ENCODE measurements at places on chromosomes 6 and 20.
A peak's percentile ranks its signal among the peaks of the same experiment; 100 is the strongest.

DNA sequence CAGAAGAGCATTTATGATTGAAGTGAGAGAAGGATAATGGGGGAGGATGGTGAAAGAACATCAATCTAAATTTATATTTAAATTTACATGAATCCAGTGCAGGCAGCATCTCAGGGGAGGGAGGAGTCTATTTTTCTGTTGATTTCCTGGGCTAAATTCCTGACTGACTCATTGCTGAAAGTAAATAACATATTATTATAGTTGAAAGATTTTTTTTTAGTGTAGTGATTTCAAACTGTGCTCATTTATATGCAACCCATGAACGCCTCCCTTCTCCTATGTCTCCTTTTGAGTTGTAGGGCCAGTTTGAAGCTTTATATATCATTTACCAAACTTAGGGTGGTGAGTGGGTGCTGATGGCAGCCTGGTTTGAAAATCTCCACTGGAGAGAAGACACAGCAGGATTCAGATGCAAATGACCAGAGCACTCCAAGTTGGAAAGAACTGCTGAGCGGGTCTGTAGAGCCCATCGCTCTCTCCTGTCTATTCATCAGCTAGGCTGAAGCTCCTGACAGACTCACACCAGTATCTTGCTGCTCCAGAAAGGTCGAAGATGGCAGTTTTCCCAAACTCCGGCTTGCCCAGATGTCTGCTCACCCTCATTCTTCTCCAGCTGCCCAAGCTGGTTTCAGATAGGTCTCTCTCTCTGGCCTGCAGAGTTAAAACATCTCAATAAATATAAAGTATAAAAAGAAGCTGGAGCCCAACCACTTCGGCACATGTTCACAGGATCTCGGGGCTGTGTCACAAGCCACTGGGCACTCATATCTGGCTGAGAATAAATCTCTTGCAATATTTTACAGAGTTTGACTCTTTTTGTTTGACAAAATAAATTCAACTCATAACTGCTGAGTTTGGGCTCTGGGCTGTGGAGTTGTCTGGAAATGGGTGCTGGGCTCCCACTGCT lies 18.3 kb downstream of the BTN2A1 start:
- DNase-seq = no peak

- DNase-seq = no peak
These were observed 34.5 kb upstream of the MPC1 start for GRCh38 chr6:166417285-166417691.

- DNase-seq = peak; percentile 86
These were observed 33.0 kb downstream of the HNF4A start for GRCh38 chr20:44388466-44389023.

- peak; percentile 91 for DNase-seq
These were observed 24.9 kb downstream of the KIF13A start for GRCh38 chr6:17962436-17963031.

DNA sequence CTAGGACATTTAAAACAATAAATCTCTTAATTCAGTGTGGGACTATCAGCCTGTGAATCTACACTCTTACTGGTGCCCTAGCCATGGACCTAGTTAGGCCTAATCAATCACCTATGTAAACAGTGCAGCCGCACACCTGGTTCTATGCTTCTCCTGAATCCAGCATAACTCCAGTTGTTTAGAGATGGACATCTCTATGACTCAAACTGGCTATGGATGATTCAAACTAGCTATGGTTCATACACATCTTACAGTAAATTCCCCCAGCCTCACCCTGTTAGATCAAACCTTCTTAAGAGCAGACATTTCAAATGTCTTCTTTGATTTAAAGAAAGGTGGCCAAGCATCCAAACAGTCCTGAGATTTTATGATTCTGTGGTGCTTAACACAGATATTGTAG lies 34.7 kb downstream of the SLC35B3 start:
- DNase-seq = no peak

DNA sequence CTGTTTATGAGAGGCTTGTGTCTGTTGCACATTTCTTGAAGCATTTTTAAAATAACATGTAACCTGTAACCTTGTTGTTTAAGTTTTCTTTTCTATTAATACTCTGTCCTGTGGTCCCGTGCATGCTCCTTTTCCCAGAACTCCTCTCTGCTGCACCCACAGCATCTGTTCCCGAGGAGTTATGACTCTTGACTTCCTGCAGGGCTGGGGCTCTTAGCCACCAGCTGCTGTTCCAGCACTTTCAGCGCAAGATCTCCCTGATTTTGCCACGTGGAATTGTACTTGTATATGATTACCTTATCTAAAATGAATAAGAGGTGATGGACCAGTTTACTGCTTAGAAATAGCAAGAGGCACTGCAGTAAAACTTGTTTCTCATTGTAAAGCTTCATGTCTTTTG lies 150.6 kb downstream of the QKI start:
- no peak for DNase-seq

GRCh38 chr20:2742934-2743559 lies 50.5 kb downstream of the EBF4 start:
- peak; percentile 16 for DNase-seq

DNA sequence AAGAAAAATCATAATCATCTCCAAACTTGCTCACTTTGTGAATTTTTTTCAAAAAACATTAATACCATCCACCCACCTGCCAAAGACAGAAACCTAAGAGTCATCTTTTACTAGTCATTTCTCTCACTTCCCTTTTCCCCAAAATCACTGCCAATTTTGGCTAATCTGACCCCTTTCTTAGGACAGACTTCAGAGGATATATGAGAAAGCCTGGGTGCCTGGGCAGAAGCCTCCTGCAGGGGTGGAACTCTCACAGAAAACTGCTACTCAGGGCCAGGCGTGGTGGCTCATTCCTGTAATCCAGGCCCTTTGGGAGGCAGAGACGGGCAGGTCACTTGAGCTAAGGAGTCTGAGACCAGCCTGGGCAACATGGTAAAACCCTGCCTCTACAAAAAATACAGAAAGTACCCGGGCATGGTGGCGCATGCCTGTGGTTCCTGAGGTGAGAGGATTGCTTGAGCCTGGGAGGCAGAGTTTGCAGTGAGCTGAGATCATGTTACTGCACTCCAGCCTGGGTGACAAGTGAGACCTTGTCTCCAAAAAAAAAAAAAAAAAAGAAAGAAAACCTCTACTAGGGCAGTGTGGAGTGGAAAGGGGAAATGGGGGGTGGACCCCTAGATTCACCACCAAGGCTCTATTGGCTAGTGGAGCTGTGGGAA lies 3.8 kb downstream of the DEK start:
- DNase-seq = peak; percentile 68

DNA sequence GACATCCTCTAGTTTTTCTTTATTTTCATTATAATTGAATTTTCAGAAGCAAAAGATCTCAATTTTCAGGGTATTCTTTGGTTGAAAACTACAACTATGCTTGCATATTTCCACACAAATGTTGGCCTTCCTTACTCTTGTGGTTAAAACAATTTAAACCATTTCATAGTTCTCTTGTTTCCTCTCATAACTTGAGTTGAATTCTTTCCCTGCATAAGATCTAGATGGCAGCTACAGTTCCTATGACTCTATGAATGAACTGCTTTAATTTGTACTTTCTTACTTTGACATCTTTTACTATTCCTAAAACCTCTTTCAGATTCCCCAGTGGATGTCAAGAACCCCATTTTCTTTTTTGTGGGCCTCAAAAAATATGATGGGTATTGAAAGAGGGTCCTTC lies 564.5 kb downstream of the NKAIN2 start:
- DNase-seq = no peak

GRCh38 chr20:58712151-58712791 lies 19.7 kb downstream of the NPEPL1 start:
- no peak for DNase-seq

DNA sequence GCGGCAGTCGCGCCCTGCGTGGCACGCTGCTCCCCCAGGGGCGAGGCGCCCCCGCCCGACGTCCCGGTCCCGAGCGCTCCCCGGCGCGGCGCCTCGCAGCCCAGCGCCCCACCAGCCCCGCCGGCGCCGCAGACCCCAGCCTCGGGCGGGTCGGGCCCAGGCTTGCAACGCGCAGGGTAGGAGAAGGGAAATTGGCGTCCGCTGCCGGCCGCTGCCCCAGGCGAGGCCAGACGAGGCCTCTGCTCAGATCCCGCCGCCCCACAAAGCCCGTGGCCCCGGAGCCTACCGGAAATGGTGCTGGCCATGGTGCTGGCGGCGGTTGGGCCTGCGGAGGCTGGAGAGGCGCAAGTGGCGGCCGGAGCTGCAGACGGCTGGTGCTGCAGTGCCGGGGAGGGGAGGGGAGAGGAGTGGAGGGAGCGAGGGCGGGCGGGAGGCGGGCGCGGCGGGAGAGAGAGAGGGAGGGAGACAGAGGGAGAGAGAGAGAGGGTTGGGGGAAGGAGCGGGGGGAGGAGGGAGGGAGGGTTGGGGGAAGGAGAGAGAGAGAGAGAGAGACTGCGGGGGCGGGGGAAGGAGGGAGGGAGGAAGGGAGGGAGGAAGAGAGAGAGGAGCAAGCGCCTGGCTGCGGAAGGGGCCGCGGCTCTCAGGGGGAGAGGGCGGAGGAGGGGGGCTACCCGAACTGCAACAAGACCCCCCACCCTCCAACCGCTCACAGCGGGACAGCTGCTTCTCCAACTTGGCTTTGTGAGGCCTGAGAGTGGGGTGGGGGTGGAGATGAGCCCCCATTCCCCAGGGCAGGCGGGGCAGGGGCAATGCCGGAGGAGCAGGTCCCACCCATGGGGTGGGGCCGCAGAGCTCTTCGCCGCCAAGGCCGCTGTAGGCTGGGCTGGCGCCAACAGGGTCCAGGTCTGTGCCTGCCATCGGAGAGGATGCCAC lies at the start of gene STMN3:
STMN3 (minus strand) TSS at position 384 of the 933 bp plus-strand sequence; CDS start at position 305, 79 bp downstream.
- DNase-seq = peak; percentile 94

GRCh38 chr20:16493486-16493885 lies 79.8 kb downstream of the KIF16B start:
- DNase-seq = no peak

DNA sequence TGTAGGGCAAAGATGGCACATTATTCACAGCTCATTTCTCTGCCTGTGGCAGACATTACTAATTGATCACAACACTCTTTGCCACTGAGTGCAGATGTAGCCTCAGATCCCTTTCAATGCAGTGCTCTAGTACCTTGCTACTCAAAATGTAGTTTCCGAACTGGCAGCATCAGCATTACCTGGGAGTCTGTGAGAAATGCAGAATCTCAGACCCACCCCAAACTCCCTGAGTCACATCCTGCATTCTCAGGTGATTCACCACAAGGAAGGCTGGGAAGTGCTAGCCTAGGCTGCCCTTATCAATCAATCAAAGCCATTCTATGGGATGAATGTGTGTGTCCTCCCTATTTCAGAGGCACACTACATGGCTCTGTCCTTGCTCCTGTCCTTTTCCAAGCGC lies 58.5 kb downstream of the PCNA start:
- peak; percentile 14 for DNase-seq

GRCh38 chr6:14393910-14394309 lies 276.3 kb downstream of the CD83 start:
- DNase-seq = no peak

DNA sequence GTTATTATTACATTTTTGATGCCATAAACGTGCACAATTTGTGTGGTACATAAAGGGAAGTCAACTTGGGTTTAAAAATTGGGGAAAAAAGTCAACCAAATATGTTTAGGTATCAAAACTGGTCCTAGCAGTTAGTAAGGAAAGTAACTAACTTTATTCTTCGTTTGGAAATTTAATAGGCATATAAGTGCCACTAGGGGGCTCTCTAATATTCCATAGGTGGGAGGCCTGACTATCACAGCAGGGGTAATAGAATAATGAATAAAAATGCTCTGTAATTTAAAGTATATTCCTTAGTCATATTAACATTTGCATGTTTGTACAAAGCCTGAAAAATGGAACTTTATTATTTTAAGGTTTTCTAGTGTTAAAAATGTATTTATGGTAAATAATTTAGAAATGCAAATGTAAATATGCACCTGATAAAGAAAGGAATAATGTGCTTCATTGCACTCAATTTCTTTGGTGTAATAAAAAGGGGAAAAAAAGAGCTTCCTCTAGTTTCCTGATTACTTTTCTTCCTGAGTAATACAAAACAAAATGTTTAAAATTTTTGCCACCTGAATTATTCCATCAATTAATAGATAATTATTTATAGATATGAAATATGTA lies 125.7 kb upstream of the HDAC2 start:
- peak; percentile 65 for DNase-seq

DNA sequence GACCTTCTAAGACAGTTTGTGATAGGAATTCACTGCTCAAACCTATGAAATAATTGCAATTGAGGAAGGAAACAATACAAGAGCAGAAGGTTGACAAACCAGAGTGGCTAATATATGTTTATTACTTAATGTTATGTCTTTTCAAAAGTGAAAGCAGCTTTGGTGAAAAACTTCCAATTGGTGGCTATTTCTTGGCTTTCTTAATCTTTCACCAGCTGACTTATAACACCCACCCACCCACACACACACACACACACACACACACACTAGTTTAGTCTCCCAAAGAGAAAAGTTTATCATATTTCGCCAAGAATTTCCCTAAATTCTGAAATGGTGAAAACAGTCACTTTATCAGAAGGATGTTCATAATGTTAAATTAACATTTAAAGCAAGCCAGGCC lies 583.5 kb downstream of the EYS start:
- DNase-seq = no peak

DNA sequence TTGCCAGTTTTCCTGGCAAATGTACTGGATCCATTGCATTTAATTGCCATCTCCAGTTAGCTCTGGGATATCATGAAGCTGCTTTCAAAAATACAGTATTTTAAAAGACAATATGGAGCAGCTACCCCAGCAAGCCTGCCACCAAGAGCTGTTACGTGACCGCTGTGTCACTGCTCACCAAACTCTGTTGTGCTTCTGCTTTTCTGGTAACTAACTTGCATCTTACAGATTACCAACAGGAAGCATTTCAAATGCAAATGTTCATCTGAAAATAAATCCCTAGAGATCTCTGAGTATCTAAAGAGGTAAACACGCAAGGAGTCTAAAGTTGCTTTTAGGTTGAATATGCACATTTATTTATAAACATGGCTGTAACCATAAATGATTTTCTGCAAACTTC lies 1008.3 kb downstream of the KIF16B start:
- DNase-seq = no peak

DNA sequence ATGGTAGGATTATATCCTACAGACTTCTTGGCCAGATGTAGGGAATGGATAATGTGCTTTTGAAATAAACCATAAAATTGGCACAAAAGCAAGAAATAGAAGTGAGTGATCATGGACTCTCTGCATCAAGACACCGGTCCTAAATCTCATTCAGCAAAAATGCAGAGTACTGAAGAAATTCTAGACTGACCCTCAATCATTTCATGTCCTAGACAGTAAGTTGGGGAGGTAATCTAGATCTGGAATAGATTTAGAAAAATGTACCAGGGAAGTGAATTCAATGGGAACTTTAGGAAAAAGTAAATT lies 69.7 kb upstream of the ADTRP start:
- DNase-seq = no peak

GRCh38 chr6:92329208-92329847 lies 1090.0 kb downstream of the EPHA7 start:
- DNase-seq = no peak

DNA sequence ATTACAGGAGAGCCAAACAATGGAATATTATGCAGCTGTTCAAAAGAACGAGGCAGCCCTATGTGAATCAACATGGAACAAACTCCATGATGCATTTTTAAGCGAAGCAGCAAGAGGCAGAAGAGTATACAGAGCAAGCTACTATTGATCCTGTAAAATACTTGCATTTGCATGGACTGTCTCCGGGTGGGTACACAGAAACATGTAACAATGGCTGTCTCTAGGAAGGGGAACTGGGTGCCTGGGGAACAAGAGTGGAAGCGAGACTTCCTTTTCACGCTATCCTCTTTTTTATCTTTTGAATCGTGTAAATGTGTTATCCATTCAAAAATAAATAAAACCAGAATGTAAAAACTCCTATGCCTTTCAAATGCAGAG lies 93.3 kb upstream of the SIRPA start:
- DNase-seq = no peak
